Hair follicular keratinocyte (primary cell): ENCODE measurements at places on chromosomes 5 and 9. TPM values are rescaled to one million over a fixed set of nuclear protein-coding genes. Genes with fewer than 3 reads are reported as not detected.

Gene UGT3A1
- not detected in 2 replicates for total RNA-seq

Gene CARTPT
- not detected in 2 replicates for total RNA-seq

Gene MVB12B
- total RNA-seq, result 1.6 TPM in 2 replicates

Gene NEURL1B
- total RNA-seq, result 0.86 and 1.3 TPM in 2 replicates

Gene NR5A1
- not detected in 2 replicates for total RNA-seq

Gene LCN15
- total RNA-seq, result not detected in 2 replicates

Gene TPRN
- total RNA-seq, result 4.9 and 6.7 TPM in 2 replicates

Gene CYFIP2
- total RNA-seq, result 0.86 and 5.6 TPM in 2 replicates

Gene FBXL17
- 6.2 and 12.7 TPM in 2 replicates for total RNA-seq

Gene GRM6
- not detected in 2 replicates for total RNA-seq

Gene IFNB1
- not detected in 2 replicates for total RNA-seq

Gene SPAG8
- total RNA-seq, result 0.04 TPM in 1 of 2 replicates, not detected in the other

Gene PCDHGA9
- 0.53 and 0.70 TPM in 2 replicates for total RNA-seq

Gene TNFSF8
- total RNA-seq, result not detected in 2 replicates

Gene PCA3
- not detected in 2 replicates for total RNA-seq

Gene KCNT1
- not detected in 2 replicates for total RNA-seq

Gene UBE2B
- 12.6 and 25.9 TPM in 2 replicates for total RNA-seq

Gene COL23A1
- total RNA-seq, result 0.16 TPM in 1 of 2 replicates, not detected in the other

Gene SOHLH1
- total RNA-seq, result not detected in 2 replicates

Gene NOL8
- 20.6 and 22.7 TPM in 2 replicates for total RNA-seq

Gene SLC44A1
- 19.5 and 22.8 TPM in 2 replicates for total RNA-seq

Gene SKIC3
- total RNA-seq, result 39.0 and 46.8 TPM in 2 replicates

Gene IL9
- total RNA-seq, result not detected in 2 replicates

Gene VAV2
- 22.5 and 24.4 TPM in 2 replicates for total RNA-seq

Gene LCN1
- total RNA-seq, result not detected in 2 replicates

Gene ERP44
- total RNA-seq, result 17.3 and 25.5 TPM in 2 replicates

Gene COL15A1
- total RNA-seq, result not detected in 2 replicates

Gene ST8SIA4
- 0.08 and 0.76 TPM in 2 replicates for total RNA-seq

Gene ACSL6
- 0.39 TPM in 1 of 2 replicates, not detected in the other for total RNA-seq

Gene SPINK7
- total RNA-seq, result 0.47 TPM in 1 of 2 replicates, not detected in the other

Gene CNTNAP3B
- total RNA-seq, result 1.4 and 3.5 TPM in 2 replicates

Gene DDX4
- total RNA-seq, result not detected in 2 replicates

Gene GCNT4
- total RNA-seq, result 2.5 and 3.4 TPM in 2 replicates

Gene LCP2
- total RNA-seq, result not detected in 2 replicates

Gene NFIB
- 19.4 and 21.3 TPM in 2 replicates for total RNA-seq

Gene AGPAT2
- total RNA-seq, result 52.2 and 74.0 TPM in 2 replicates

Gene WDR38
- not detected in 2 replicates for total RNA-seq

Gene PCDHGB3
- total RNA-seq, result 0.31 and 0.46 TPM in 2 replicates

Gene ADAMTS16
- not detected in 2 replicates for total RNA-seq

Gene IL13
- total RNA-seq, result not detected in 2 replicates

Gene RASGEF1C
- total RNA-seq, result not detected in 2 replicates

Gene EPB41L4B
- 5.6 and 5.9 TPM in 2 replicates for total RNA-seq

Gene MYOZ3
- total RNA-seq, result 0.53 TPM in 1 of 2 replicates, not detected in the other
